ENCODE measurements at places on chromosomes 1 and 21.

DNA sequence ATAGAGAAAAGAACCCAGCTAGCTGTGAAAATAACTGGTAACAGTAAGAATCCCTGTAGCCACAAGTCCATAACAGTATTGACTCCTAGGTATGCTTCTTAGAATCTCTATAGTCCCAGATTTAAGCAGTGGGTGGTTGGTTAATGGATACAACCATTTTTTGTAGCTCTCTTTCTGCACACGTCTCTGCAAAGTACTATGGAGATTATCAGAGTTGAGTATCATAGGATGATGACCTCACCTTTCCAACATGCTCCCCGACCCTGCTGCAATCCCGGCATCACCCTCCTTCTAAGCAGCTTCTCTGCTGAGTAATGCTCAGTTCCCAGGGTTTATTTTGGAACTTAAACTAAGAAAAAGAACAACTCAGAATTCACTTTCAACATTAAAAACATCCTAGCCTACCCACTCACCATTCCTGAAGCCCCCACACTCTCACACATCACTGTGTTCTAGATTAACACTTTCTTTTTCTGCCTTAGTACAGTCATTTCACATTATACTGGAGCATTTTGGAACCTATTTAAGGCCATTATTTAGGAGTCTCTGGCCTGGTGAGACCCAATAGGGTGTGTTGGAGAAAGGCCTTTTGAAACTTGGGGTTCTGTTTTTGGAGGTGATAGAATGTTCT is 2.7 kb downstream of the MLLT11 start:
- no peak for DNase-seq

DNA sequence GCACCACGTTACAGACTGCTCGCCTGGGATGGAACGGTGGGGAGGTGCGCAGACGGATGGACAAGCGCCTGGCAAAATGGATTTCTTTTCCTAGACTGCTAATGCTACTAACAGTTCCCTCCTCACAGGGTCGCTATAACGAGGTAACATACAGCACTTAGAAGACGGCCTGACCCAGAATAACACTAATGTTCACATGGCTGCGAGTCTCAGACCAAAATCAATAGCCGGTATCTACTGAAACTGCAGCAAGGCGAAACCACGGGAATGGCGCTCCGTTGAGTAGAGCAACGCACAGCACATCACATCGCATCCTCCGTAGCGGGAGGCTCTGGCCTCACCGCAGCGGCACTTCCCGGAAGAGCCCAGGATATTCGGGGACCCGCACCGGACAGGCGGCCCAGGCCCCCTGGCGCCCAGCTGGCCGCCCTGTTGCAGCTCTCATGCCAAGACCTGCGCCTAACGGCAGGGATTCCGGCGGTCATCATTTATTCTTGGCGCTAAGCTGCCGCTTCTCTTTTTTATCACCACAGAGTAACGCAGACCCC is 46.6 kb downstream of the VPS26C start:
- DNase-seq: no peak

DNA sequence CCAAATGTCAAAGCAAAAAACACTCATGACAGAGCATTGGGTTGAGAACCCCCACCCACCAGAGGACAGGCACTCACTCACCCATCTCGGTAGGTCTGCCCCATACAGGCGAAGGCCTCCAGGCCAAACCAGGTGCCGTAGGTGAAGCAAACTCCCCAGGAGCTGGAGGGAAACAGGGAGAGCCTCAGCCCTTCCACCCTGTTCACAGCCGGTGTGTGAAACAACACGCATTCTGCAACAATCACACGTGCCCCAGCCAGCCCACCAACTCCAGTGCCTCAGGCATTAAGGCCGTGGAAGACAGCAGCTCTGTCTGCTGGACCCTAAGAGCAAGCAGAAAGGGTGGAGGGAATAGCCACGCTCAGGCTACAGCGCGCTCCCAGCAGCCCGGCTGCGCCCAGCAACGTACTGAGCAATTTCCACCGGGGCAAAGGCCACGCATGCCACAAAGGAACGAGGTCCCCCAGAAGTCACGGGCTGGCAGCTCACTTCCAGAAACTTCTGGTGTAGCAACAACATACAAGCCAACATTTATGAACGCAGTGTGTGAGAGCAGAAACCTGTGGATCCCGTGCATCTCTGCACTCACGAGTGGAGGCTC is 11.4 kb upstream of the SPATC1L start:
- DNase-seq: no peak

GRCh38 chr1:202150187-202150586 is 5.7 kb upstream of the ARL8A start:
- no peak for DNase-seq

DNA sequence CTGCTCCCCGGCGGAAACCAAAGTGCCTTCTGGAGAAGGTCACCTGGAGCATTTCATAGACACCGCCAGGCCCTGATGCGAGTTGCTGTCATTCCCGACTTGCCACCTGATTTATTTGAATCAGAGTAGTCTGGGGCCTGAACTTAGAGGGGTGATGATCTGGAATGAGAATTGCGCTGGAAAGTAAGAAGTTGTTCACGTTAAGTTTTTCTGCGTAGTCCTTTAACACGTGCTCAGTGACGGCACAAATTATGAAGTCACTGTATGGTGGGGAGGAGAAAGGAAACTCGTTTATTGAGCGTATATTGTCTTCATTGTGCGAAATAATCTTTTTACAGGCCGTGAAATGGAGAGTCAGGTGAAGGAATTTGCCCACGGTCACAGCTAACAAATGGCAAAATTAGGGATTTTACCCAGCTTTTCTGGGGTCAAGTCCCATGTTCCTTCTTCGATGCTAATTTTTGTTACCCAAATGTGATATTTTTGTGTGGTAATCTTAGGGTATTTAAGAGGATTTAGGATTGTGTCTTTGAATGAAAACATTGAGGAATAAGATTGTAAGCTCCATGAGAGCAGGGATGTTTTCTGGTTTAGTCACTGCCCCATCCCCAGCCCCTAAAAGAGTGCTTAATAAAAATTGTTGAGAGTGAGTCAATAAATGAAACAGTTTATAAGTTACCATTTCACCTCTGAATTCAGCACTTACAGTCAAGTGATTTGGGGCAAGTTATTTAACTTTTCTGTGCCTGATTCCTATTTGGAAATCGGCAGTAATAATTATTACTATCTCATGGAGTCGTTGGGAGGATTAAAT is 46.4 kb upstream of the NBL1 start:
- no peak for DNase-seq

- DNase-seq: no peak
Measured at GRCh38 chr1:163528710-163529348, 207.1 kb downstream of the NUF2 start.

DNA sequence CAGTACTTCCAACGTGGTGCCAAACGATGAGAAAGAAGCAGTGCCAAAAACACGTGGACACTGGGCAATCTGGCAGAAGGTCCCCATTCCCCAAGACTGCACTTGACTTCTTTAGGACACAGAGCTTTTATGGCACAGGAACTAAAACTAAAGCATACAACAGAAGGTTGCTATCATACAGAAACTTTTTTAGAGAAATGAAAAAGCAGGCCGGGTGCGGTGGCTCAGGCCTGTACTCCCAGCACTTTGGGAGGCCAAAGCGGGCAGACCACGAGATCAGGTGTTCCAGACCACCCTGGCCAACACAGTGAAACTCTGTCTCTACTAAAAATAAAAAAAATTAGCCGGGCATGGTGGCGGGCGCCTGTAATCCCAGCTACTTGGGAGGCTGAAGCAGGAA is 43.0 kb downstream of the GNB1 start:
- DNase-seq: no peak

- no peak for DNase-seq
Measured at GRCh38 chr1:197180252-197180878, 33.9 kb upstream of the ASPM start.

- DNase-seq: no peak
Measured at GRCh38 chr1:158059984-158060383, 66.5 kb downstream of the KIRREL1 start.

- peak; percentile 32 for DNase-seq
Measured at GRCh38 chr1:234544087-234544579, 65.2 kb upstream of the TARBP1 start.

DNA sequence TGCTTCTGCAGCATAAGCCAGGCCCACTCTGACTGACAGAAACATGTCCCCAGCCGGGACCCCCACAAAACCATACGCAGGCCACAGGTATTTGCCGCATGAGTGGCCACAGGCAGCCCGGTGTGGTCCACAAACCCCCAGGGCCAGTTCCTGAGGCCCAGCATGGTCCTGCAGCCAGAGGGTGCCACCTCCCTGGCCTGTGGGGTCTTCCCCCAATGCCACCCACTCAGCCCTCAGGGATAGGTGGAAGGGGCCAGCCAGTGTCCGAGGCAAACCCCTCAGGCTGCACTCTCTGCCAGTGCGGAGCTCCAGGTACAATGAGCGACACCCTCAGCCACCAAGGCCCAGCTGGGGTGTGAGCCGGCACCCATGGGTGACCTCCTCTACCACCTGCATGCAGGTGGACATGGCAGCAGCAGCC is 43.5 kb downstream of the UBE2G2 start:
- no peak for DNase-seq

- no peak for DNase-seq
Measured at GRCh38 chr1:68197461-68197860, 34.9 kb downstream of the WLS start.

DNA sequence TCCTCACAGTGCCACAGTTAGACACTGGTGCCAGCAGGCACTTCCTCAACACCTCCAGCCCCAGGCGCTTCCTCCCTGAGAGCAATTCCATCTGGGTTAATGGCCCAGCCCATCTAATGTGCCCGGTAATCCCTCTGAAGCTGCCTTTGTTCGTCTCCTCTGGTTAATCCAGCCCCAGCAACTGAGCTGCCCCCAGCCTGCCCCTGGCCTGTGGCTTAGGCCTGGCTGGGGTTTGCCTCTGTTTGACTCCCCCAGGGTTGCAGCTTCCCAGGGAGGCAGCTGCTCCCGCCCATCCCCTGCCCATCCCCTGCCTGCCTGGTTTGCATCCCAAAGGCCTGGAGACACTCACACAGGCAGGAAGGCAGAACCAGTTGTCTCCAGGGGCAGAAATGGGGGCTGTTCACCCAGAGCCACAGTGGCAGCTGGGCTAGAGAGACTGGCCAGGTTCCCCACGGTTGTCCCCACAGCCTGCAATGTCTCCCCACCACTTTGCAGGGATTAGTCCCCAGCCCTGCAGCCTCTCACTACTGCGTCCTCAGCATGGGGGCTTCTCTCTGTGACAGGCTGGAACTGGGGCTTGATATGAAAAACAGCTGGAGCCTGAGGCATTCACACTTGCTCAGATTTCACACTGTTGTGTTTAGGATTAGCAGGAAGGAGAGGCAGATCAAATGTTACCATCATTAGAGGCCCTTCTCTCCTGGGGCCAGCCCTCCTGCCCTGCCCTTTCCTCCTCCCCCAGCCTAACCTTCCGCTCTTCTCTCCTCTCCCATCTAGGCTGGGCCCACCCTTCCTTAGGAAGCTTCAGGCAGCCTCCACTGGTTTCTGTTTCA is 120.2 kb downstream of the TLR5 start:
- no peak for DNase-seq

GRCh38 chr1:182080040-182080439 is 18.5 kb upstream of the ZNF648 start:
- DNase-seq: no peak

- no peak for DNase-seq
Measured at GRCh38 chr1:241611063-241611462, 29.1 kb downstream of the CHML start.

- DNase-seq: no peak
Measured at GRCh38 chr1:33334081-33334552, 13.2 kb upstream of the A3GALT2 start.

GRCh38 chr1:212106286-212106792 is 70.8 kb downstream of the DTL start:
- no peak for DNase-seq

DNA sequence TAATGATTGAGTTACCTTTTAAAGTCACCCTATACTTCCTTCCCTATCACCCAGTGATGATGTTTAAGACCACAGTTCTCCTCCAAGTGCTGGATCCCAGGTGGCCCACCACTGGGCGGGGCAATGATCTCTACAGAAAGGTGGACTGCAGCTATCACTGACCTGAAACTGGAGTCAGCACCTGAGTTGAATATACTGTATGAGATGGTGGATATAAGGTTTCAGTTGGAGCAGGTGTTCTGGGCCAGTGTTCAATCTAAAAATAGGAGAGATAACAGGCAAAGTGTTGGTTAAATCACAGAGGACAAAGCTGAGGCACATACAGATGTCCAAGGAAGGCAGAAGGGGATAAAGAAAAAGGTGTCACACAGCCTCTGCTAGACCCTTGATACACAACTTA is 96.6 kb downstream of the SIPA1L2 start:
- DNase-seq: no peak

GRCh38 chr1:107184888-107185287 is 44.0 kb downstream of the NTNG1 start:
- DNase-seq: no peak

GRCh38 chr1:216379441-216379840 is 43.8 kb downstream of the USH2A start:
- DNase-seq: no peak

GRCh38 chr1:230087028-230087716 is 20.1 kb downstream of the GALNT2 start:
- DNase-seq: no peak

DNA sequence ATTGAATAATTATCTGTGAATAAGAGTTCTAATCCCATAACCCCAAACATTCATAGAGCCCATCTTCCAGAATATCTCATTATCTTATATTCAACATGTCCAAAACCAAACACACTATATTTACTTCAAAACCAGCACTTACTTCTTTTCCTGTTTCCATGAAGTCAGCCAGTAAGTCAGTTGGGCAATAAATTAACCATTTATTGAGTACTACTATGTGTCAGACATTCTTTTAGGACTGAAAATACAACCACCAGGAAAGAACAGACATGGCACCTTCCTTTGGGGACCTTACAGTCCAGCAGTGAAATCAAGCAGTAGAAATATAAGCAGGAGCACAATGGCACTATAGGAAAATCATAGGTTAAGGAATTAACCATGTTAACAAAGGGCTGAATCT is 8.8 kb downstream of the AK5 start:
- DNase-seq: no peak

DNA sequence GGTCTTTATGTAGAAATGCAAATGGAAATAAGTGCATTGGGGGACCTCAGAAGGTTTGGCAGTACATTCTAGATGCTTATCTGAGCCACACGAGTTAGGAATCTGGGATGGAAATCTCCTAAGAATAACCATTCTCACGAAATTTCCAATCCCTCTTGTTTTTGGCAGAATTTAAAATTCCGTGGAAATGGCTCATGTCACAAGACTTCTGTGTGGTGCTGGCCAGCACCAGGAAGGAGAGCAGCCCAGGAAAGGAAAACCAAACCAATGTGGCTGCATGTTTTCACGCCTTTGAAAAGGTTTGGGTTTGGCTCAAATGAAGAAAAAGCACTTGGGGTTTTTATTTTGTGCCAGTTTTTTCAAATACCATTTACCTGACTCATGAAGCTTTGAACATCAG is 80.1 kb upstream of the KCNK2 start:
- no peak for DNase-seq

GRCh38 chr1:93619507-93620171 is 62.0 kb downstream of the BCAR3 start:
- DNase-seq: no peak

DNA sequence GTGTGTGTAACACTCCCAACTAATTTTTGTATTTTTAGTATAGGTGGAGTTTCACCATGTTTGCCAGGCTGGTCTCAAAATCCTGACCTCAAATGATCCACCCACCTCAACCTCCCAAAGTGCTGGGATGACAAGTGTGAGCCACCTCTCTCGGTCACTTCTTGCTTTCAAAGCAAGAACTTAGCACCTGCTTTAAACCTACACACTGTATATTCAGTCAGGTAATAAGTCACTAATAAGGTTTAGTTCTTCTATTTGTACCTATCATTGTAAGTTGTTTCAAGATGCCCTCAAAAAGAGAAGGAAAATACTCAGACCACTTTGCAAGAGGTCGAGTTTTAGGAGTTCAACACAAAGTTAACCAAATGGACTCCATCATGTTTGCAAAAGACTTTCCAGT is 431.3 kb downstream of the MRPL39 start:
- DNase-seq: no peak
